ENCODE measurements at places on chromosomes 12 and 14. TPM values are rescaled to one million over a fixed set of nuclear protein-coding genes. Genes with fewer than 3 reads are reported as not detected.
A peak's percentile ranks its signal among the peaks of the same experiment; 100 is the strongest.

- no peak overlapping the region for H3K27ac ChIP-seq
- H3K4me1 ChIP-seq = no peaks in the 10 kb centered on the region
- no peaks in the 10 kb centered on the region for H3K36me3 ChIP-seq
- DNase-seq = no peak
- H3K4me3 ChIP-seq = no peak overlapping the region
These were observed 389.8 kb downstream of the ETNK1 start for GRCh38 chr12:23014749-23015148.

DNA sequence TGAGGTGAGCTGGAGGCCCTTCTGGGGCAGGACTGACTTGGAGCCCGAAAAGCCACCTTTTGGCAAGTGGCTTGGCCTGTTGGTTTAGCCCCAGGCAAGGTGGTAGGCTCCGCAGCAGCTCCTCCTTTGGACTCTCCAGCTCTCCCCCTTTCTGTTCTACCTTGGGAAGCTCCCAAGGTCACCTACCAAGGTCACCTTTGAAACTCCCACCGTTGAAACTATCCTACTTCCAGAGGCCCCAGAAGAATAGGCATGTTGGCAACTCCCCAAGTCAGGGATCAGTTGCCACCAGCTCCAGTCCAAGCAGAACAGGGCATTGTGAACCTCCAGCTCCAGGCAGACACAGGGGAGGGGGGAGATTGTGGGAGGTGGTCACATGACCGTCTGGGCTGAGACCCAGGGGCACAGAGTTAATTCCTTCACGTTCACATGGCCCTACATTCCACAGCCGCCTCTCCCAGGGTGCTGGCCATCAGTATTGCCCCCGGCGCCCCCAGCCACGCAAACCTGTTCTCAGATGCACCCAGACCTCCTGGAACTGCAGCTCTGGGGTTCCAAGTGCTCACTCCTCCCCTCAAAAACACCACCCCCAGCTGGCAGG lies 14.4 kb downstream of the IRF2BPL start:
- no peak overlapping the region for H3K27ac ChIP-seq
- H3K36me3 ChIP-seq = no peaks in the 10 kb centered on the region
- no peaks in the 10 kb centered on the region for H3K27me3 ChIP-seq
- no peak for DNase-seq
- peaks cover 16% of the 10 kb centered on the region for H3K4me1 ChIP-seq
- no peak overlapping the region for H3K4me3 ChIP-seq

- no peaks in the 10 kb centered on the region for H3K27me3 ChIP-seq
- no peak overlapping the region for H3K4me3 ChIP-seq
- H3K36me3 ChIP-seq = no peaks in the 10 kb centered on the region
These were observed 161.1 kb upstream of the RASSF8 start for GRCh38 chr12:25797386-25797785.

- no peaks in the 10 kb centered on the region for H3K27me3 ChIP-seq
- H3K36me3 ChIP-seq = no peaks in the 10 kb centered on the region
- H3K4me1 ChIP-seq = no peaks in the 10 kb centered on the region
- no peak overlapping the region for H3K27ac ChIP-seq
- no peak for DNase-seq
- H3K4me3 ChIP-seq = no peak overlapping the region
These were observed 419.0 kb upstream of the MGAT4C start for GRCh38 chr12:86675197-86675596.

- H3K36me3 ChIP-seq = peaks cover 51% of the 10 kb centered on the region
- H3K27ac ChIP-seq = no peak overlapping the region
- no peak for DNase-seq
- no peaks in the 10 kb centered on the region for H3K27me3 ChIP-seq
- no peaks in the 10 kb centered on the region for H3K4me1 ChIP-seq
- no peak overlapping the region for H3K4me3 ChIP-seq
These were observed 13.2 kb downstream of the CALCOCO1 start for GRCh38 chr12:53714004-53714403.

DNA sequence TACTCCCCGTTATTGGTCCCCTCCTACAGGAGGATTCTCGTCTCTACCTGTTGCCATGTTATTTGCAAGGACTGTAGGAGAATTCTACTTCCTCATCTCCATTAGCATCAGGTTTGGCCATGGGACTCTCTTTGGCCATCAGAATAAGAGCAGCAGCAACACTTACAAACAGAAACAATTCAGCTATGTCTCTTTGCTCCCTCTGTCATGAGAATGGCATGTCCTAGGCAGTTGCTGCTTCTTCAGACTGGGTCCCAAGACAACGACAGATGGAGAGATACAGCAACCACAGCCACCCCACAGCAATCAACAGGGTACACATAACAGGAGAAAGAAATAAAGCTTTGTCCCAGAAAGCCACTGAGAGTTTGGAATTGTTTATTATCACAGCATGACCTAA lies 19.7 kb downstream of the SLC41A2 start:
- no peak overlapping the region for H3K27ac ChIP-seq
- no peaks in the 10 kb centered on the region for H3K36me3 ChIP-seq
- H3K4me3 ChIP-seq = no peak overlapping the region
- no peak for DNase-seq
- no peaks in the 10 kb centered on the region for H3K27me3 ChIP-seq

- no peak for DNase-seq
- H3K36me3 ChIP-seq = peaks cover 18% of the 10 kb centered on the region
- H3K27ac ChIP-seq = no peak overlapping the region
- H3K27me3 ChIP-seq = no peaks in the 10 kb centered on the region
- H3K4me3 ChIP-seq = no peak overlapping the region
- H3K4me1 ChIP-seq = peaks cover 24% of the 10 kb centered on the region
These were observed 10.2 kb downstream of the EP400 start for GRCh38 chr12:131959641-131960589.

- H3K36me3 ChIP-seq = peaks cover 98% of the 10 kb centered on the region
- H3K27ac ChIP-seq = no peak overlapping the region
- peaks cover 6% of the 10 kb centered on the region for H3K4me1 ChIP-seq
- no peaks in the 10 kb centered on the region for H3K27me3 ChIP-seq
These were observed 45.0 kb upstream of the GPR68 start for GRCh38 chr14:91289464-91289863.

GRCh38 chr12:124904306-124905098 lies 9.9 kb downstream of the UBC start:
- no peaks in the 10 kb centered on the region for H3K36me3 ChIP-seq
- no peak overlapping the region for H3K4me3 ChIP-seq
- H3K27ac ChIP-seq = no peak overlapping the region
- no peaks in the 10 kb centered on the region for H3K27me3 ChIP-seq
- DNase-seq = no peak
- peaks cover 5% of the 10 kb centered on the region for H3K4me1 ChIP-seq

GRCh38 chr12:109695961-109696461 lies 17.6 kb upstream of the FAM222A start:
- no peak overlapping the region for H3K4me3 ChIP-seq
- H3K4me1 ChIP-seq = no peaks in the 10 kb centered on the region

DNA sequence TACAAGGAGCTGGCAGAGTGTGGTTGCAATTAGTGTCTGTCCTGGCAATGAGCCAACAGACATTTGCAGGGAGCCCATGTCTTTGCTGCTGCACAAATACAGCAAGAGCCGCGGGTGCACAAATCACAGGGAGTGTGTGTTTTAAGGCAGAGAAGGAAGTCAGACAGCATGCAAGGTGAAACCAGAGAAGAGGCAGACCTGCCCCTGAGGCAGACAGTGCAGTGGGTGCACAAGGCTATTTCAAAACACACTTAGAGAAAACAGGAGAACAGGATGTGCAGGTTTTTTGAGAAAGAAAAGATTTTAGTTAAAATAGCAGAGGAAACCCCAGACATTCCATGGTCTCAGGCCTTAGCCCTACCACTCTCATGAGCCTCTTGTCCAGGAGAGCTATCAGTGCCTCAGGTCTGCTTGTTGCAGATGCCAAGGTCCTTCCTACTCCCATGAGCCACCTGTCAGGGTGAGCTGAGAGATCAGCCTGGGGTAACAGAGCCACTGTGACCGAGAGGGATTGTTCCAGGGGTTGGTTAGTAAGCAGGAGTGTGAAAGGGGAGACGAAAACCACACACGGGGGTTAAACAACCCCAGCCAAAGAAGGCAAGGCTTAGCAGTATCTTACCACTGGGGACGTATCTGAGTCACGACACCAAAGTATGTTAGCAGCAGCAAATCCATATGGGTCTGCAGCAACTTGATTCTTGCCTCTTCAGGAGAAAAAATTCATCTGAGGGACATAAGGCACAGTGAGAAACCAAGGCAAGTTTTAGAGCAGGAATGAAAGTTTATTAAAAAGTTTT lies 78.1 kb downstream of the C14orf132 start:
- no peaks in the 10 kb centered on the region for H3K27me3 ChIP-seq
- no peak overlapping the region for H3K4me3 ChIP-seq
- H3K36me3 ChIP-seq = no peaks in the 10 kb centered on the region
- DNase-seq = peak; percentile 6
- no peak overlapping the region for H3K27ac ChIP-seq

DNA sequence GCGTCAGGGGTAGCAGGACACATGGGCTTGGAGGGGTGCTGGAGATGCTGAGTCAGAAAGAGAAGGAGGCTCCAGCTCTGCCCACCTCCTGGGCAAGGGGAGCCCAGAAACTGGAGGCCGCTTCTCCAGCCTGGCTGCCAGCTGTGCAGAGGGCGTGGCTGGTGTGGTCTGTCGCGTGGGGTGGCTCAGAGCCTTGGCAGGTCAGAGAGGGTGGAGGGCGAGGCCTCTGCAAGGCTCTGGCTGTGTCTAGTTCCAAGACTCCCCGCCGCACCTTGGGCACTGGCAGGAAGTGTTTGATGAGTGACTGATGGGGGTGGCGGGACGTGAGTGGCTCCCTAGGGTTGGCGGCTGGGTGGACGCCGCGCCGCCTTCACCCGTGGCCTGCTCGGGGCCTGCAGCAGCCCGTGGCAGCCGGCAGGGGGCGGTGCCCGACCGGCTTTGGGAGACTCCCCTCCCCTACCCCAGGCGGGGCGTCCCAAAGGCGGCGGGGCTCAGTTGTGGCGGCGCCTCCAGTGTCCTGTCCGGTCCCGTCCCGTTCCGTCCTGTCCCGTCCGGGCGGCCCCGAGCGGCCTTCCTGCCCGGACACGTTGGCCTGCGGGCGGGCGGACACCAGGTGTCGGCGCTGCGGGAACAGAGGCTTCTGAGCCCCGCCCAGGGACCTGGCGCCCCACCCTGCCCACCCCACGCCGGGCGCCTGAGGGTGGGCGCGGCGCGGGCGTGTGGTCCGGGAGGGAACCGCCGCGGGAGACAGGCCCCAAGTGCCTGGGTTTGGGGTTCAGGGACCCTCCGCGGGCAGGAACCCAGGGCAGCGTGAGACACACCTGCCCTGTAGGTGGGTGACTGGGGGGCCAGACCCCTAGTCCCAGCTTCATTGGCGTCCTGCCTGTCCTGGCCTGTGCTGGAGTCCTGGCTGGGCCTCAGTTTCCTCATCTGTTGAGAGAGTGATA lies 39.7 kb downstream of the KRT80 start:
- H3K4me3 ChIP-seq = peak overlapping the region; percentile 12
- no peaks in the 10 kb centered on the region for H3K27me3 ChIP-seq
- peaks cover 57% of the 10 kb centered on the region for H3K4me1 ChIP-seq
- DNase-seq = peak; percentile 67

DNA sequence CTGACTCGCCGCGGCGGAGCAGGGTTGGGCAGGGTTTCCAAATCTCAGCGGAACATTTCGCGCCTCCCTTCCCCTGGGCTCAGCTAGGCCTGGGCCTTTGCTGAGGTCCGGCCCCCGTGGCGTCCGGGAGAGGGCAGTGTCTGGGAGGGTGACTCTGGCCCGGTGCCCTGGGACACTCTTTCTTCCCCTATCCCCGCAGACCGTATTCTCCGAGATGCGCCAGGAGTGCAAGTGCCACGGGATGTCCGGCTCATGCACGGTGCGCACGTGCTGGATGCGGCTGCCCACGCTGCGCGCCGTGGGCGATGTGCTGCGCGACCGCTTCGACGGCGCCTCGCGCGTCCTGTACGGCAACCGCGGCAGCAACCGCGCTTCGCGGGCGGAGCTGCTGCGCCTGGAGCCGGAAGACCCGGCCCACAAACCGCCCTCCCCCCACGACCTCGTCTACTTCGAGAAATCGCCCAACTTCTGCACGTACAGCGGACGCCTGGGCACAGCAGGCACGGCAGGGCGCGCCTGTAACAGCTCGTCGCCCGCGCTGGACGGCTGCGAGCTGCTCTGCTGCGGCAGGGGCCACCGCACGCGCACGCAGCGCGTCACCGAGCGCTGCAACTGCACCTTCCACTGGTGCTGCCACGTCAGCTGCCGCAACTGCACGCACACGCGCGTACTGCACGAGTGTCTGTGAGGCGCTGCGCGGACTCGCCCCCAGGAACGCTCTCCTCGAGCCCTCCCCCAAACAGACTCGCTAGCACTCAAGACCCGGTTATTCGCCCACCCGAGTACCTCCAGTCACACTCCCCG lies 3.0 kb downstream of the WNT1 start:
- no peak overlapping the region for H3K27ac ChIP-seq
- no peak for DNase-seq
- no peaks in the 10 kb centered on the region for H3K36me3 ChIP-seq
- H3K4me3 ChIP-seq = peak overlapping the region; percentile 58
- peaks cover 54% of the 10 kb centered on the region for H3K4me1 ChIP-seq
- H3K27me3 ChIP-seq = peaks cover 13% of the 10 kb centered on the region

DHH gene
- total RNA-seq = 1.1 TPM

SERPINA9 gene
- not detected for total RNA-seq

CFAP251 gene
- total RNA-seq = 0.33 TPM

GTF2H3 gene
- 12.3 TPM for total RNA-seq

C12orf60 gene
- total RNA-seq = 0.11 TPM

CMAS gene
- total RNA-seq = 7.0 TPM

TRPV4 gene
- total RNA-seq = not detected
